ENCODE measurements at places on chromosomes 11 and 22.
A peak's percentile ranks its signal among the peaks of the same experiment; 100 is the strongest.

- DNase-seq = peak; percentile 6
Measured at GRCh38 chr22:44583061-44583760, 85.2 kb upstream of the RTL6 start.

- DNase-seq = no peak
Measured at GRCh38 chr22:40651057-40651456, 14.5 kb upstream of the MRTFA start.

DNA sequence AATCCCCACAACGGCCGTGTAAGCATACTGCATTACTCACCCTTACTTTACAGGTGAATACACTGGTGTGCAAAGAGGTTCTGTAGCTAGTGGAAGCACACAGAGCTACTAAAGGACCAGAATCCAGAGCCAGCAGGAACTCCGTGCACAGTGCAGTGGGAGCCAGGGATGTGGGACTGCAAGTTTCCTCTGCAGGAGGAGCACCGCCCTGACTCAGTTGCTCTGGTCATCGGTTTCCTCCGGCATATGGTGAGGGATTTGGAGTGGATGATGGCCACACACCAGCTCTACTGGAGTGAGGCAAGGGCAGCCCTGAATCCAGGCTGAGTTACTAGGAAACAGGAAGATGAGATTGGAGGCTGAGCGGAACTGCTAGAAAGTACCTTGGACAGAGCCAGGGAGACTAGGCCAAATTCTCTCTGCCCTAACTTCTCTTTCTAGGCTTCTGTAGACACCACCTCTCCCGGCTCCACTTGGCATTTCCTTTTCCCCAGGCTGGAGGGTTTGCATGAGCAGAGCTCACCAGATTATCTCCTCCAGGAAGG is 18.2 kb upstream of the C22orf42 start:
- DNase-seq = no peak

- DNase-seq = no peak
Measured at GRCh38 chr22:35752006-35752862, 34.6 kb downstream of the APOL5 start.

GRCh38 chr11:32400196-32400595 is 35.1 kb downstream of the WT1 start:
- peak; percentile 54 for DNase-seq

DNA sequence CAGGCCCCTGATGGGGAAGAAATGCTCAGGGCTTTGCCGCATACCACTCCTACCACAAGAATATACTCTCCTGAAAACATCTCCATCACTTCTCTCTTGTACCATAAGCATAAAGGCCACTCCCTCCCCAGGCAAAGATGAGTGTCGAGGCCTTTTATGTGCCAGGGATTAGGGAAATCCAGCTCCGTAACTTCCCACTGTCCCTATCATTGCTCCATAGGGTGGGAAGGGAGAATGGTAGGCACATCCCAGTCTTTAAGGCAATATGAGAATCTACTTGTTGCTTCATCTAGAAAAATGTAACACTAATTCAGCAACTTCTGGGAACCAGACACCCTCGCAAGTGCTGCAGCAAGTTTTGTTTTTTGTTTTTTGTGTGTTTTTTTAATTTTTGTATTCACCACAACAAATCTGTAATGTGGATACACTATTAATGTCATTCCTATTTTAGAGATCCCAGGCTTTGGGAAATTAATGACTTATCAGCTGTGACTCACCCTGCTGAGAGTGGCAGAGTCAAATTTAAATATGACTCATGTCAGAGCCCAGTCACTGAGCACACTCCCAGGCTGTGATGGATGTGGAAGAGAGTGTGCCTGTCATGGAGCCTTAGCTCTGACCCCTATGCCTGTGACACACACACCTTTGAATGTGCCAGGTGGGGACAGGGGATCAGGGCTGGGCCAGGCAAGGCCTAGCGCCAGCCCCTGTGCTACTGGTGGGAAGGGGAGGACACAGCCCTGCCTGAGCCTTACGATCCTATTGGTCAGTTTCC is 23.4 kb downstream of the PANX1 start:
- DNase-seq = peak; percentile 87

DNA sequence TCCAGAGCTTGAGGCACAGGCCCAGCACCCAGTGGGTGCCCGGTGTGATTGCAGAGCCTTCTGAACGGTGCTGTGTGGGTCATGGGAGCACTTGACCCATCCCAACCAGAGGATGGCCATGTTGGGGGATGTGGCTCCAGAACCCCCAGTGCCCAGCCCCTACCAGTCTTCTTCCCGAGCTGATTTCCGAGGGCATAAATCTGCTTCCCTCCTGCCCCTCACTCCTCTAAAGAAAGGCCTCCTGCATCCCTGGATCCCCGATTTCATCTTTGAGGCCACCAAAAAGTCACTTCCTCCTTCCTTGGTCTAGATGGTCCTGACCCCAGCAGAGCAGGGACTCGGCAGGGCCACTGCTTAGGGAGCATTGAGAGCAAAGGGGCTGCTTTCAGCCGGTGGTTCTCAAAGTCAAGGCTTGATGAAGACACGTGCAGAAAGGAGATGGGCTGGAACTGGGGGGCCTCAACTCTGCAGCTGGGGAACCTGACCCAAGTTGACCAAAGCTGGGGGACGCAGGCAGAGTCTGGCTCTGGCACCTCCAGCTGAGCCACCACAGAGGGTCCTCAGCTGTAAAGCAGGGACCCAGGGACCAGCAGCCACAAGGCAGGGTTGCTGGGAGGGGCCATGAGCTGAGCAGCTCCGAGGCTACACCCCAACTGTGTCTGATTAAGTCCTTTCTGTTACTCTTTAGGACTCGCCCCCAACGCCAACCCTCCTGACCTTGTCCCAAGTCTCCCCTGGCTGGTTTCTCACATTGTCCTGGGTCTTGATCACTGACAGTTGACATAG is 56.6 kb downstream of the LINC01488 start:
- no peak for DNase-seq

DNA sequence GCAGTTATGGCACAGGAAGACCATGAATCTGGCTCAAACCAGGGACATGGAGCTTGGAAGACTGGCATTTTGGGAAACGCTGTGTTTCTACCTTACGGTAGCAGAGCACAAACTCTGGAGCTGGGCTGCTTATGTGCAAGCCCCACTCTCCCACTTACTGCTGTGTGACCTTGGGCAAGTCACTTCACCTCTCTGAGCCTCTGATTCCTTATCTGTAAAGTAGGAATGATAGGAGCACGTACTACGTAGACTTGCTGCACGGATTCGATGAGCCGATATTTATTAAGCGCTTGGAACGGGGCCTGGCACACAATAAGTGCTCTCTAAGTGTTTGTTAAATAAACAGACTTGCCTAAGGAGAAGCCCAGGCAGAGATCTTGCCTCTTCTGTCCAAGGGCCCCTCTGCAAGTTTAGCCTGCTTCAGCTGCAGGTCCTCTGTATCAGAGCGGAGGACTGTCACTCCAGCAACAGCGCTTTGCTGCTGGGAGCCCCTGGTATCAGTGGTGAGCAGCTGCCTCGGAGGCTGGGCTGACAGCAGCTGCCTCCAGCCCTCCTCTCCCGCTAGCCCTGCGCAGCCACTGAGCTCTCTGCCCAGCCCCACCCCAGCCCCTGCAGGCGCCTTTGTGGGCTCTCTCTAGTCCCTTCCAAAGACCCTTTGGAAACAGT is 96.9 kb upstream of the ANO1 start:
- DNase-seq = no peak

GRCh38 chr11:130826572-130826971 is 89.7 kb downstream of the SNX19 start:
- no peak for DNase-seq

DNA sequence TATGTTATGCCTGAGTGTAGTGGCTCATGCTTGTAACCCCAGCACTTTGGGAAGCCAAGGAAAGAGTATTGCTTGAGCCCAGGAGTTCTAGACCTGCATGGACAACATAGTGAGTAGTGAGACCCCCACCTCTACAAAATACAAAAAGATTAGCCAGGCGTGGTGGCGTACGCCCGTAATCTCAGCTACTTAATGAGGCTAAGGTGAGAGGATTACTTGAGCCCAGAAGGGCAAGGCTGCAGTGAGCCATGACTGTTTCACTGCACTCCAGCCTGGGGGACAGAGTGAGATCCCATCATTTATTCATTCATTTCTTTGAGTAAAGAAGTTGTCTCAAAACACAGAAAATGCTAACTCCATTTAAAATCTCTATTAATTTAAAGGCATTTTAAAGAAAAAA is 1061.6 kb downstream of the JRKL start:
- DNase-seq = no peak

GRCh38 chr22:43364169-43364435 is 20.9 kb upstream of the SCUBE1 start:
- DNase-seq = no peak

GRCh38 chr11:121415856-121416255 is 36.3 kb upstream of the SORL1 start:
- DNase-seq = peak; percentile 56
